ENCODE measurements at places on chromosomes 5 and 9.

GRCh38 chr9:130288926-130289690 lies 23.5 kb downstream of the HMCN2 start:
- no peak for DNase-seq

GRCh38 chr9:123099042-123099441 lies 65.6 kb downstream of the GPR21 start:
- DNase-seq, result no peak

- no peak for DNase-seq
Observed at GRCh38 chr5:143402553-143403333, 743 bp downstream of the NR3C1 start.

DNA sequence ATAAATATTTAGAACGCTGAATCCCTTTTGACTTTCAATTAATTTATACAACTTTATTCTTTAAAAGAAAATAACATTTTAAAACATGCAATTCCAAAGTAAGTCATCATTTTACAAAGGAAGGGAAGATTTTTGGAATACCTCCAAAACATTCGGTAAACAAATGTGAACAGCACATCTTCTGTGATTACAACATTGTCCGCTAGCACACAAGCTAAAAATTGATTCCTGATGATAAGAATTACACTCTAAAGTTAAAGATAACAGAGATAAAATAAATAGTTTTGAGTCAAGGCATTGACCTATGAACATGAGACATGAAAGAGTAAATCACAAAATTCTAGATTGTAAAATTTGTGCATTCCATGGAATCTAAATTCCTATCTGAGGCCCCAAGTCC lies 56.2 kb upstream of the TRAF1 start:
- no peak for DNase-seq

DNA sequence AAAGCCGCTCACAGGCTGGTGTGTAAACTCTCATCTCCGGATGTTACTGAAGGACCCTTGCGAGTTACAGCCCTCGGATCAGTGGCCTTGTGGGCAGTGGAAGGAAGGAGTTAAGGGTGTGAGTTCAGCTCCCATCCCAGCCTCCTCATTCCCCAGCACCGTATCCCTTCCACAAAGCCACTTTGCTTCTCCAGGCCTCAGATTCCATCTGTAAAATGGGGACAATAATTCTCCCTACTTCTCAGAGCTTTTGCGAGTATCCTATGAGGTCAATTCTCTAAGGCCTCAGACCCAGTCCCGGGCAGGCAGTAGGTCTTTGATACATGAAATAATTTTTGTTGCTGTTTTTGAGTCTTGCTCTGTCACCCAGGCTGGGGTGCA lies 141.3 kb downstream of the C9orf50 start:
- no peak for DNase-seq

DNA sequence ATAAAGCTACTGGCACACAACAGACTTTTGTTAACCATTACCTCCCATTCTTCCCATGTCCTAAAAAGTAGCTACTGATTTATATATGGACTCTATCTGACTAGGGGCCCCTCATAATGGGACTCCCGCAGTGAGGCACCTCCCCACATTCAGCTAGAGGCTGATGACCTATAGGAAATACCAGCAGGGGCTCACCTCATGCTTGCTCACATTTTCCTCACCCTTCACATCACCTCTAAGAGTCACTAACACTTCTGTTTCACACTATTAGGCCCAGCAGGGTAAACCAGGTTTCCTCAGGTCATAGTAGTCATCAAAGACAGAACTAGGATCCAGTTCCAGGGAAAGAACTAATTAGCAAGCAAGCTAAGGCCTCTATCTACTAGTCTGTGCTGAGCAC lies 60.7 kb downstream of the PRELID2 start:
- no peak for DNase-seq

GRCh38 chr5:543351-543750 lies 19.1 kb upstream of the SLC9A3 start:
- no peak for DNase-seq

GRCh38 chr5:124936626-124936933 lies 190.1 kb upstream of the ZNF608 start:
- no peak for DNase-seq

DNA sequence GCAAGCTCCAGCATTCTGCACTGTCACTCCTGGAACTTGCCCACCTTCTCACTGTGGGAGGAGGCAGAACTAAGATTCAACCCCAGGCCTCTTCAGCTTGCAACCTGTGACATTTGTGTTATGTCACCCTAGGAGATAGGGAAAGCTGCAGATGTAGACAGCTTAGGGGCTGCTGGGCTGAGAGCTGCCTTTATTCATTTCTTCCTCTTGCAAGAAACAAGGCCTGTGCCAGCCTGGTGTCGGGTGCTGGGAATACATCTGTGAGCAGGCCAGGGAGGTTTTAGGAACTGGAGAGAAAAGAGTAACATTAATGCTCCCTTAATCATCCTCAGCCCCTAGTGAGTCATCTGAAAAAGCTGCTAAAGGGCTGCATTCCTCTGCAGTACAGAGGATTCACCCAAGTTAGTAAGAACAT lies 101.8 kb downstream of the FGF18 start:
- no peak for DNase-seq

DNA sequence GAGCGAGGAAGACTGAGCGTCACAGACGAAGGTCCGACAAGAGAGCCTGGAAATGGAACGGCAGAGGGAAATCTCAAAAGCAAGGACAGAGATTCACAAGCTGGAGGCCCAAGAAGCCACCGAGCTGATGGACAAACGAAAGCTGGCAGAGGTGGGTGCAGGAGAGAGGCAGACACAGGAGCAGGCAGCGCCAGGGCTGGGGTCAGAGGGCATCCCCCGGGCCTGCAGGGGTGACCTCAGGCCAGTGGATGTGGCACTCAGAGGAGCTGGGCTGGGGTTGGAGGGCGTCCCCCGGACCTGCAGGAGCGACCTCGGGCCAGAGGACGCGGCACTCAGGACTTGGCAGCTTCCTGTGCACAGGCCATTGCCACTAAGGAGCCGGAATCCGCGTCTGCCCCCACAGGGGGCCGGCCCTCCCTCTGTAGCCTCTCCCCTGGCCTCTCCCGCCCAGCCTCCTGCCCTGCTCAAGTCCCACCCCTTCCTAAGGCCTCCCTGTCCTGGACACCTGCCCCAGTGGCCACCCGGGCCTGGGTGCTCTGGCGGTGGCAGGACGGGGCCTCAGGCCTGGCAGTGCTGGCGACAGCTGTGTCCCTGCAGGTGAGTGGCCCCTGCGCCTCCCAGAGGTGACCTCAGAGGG lies 40.4 kb downstream of the EXD3 start:
- DNase-seq, result no peak

DNA sequence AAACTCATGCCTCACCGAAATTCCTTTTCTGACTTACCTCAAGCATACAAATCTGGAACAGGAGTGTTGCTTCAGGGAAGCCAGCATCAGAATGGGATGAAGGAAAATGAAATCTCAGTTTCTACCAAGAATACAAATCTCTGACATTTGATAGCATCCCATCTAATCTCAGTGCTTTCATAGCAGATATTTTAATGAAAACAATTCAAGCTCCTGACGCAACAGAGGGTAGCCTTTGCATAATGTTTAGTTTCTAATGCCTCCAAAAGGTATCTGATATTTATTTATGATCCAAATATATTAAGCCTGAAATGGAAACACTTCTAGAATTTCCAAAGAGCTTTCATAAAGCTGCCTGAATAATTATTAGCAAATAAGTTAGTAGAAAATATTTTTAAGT lies 251.4 kb downstream of the DEPDC1B start:
- no peak for DNase-seq

GRCh38 chr5:167796672-167797071 lies 494.8 kb upstream of the WWC1 start:
- DNase-seq, result no peak

DNA sequence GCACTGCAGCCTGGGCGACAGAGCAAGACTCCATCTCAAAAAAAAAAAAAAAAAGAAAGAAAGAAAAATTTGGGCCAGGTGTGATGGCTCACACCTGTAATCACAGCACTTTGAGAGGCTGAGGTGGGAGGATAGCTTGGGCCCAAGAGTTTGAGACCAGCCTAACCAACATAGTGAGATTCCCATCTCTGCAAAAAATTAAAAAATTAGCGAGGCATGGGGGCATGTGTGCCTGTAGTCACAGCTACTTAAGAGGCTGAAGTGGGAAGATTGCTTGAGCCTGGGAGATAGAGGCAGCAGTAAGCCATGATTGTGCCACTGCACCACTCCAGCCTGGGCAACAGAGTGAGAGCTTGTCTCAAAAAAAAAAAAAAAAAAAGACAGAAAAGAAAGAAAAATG lies 2.9 kb upstream of the SIT1 start:
- DNase-seq, result no peak

DNA sequence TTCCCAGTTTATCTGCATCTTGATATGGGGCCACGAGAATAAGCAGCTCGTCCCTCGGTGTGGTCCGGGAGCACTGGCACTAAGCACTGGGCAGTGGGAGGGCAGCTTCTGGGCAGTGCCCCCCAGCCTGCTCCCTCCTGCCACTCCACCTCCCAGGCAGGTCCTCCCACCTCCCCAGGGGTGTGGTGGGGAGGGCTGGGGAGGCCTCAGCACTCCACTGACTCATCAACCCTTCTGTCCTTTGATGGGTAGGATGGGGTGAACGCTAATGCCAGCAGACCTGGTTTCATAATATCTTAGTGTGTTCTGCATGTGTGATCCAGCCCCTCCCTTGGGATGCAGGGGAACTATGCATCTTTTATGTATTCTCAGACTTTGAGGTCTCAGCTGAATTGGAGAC lies 62.2 kb upstream of the GNE start:
- no peak for DNase-seq

DNA sequence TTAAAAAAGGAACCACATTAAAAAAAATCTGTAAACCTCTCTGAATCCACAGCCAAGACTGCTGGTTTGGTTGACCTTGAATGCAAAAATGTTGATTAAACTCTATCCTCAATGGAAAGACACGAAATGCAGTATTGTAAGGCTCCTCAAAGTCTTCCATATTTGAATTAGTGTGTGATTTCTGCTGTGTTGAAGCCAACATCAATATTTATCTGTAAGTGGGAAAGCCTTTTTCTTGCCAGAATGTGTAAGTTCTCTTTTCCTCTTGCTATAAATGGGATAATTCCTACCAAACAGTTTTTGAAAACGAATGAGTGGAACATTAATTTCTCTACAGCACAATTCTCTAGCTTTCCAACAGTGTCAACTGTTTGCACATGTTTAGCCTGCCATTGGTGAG lies 422.1 kb upstream of the TNC start:
- no peak for DNase-seq

- no peak for DNase-seq
Observed at GRCh38 chr5:55897206-55897894, 46.2 kb downstream of the IL31RA start.

GRCh38 chr5:172402531-172403188 lies 51.7 kb downstream of the SH3PXD2B start:
- no peak for DNase-seq

DNA sequence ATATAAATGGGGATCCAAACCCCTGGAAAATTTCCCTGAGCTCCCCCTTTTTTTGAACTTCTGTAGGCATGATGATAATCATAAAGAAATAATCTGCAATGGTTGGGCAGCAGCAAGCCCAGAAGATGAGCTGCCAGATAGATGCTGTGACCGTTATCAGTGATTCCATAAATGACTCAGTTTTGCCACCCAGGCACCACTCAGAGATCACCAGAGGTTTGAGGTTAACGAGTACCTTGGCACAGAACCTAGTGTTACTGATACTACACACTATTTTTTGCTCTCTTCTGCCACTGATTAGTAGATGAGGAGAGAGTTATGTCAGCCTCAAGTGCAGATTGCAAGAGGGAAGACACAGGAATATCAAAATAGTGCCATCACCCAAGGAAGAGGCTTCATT lies 199.3 kb upstream of the PTGER4 start:
- no peak for DNase-seq

- DNase-seq, result no peak
Observed at GRCh38 chr9:8400378-8400777, 600.8 kb upstream of the DMAC1 start.

DNA sequence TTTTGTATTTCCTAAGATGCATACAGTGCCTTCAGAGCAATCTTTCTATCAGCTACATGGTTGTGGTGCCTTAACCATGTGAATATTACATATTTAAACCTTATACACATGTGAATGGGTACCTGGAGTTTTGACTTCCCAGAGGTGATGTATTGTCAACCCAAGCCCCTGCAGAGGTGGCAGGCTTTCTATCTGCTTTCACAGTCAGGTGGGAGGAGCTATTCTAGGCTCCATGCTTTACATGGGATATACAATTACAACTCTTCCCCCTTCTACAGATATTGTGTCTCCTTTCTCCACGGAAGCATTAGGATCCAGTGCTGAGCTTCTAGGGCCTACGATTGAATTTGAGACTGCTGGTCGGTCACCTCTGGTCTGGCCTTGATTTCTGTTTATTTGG lies 89.8 kb upstream of the TUT7 start:
- DNase-seq, result no peak

DNA sequence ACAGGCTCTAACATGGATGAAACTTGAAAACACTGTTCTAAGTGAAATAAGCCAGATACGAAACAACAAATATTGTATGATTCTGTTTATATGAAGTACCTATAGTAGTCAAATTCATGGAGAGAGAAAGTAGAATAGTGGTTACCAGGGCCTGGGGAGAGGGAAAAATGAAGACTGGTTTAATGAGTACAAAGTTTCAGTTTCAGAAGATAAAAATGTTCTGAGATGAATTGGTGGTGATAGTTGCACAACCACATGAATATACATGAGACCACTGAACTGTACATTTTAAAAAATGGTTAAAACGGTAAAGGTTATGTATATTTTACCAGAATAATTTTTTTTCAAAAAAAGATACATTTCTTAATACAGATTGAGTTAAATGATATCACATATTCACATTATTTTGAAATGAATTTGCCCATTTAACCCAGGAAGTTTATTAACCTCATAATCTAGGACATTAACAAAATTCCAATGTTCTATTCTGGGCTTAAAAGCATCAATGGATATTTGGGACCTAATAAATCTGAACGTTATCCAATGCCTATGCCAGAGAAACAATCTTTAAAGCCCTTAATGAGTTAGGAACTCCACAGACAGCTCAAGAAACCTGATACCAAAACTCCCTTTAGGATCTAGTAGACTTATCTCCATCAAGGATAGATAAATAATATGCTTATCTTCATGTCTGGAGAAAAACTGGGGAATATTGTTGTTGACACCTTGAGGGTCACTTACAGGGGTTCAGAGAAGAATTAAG lies 521.3 kb downstream of the EFNA5 start:
- no peak for DNase-seq

DNA sequence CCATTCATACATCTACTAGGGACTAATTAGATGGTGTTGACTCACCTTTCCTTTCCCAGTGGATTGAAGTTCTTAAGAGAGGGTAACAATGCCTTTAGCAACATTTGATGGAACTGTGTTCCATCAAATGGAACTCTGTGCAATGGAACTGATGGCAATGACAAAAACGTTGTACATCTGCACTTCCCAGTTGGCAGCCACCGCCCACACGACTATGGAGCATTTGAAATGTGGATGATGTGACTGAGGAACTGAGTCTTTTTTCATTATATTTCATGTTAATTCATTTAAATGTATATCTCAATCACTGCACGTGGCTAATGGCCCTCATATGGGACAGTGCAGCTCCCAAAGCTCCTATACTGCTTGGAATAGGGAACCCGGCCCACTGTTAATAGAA lies 39.0 kb upstream of the ICE1 start:
- no peak for DNase-seq
